ENCODE measurements at places on chromosomes 4 and X. TPM values are rescaled to one million over a fixed set of nuclear protein-coding genes. Genes with fewer than 3 reads are reported as not detected.

Gene GALNTL6
- total RNA-seq: not detected

Gene UBA1
- 202 TPM for total RNA-seq

Gene TEX13B
- not detected for total RNA-seq

Gene PRIMPOL
- 12.0 TPM for total RNA-seq

Gene TMEM31
- total RNA-seq: not detected

Gene LIMCH1
- total RNA-seq: 1.4 TPM

Gene MAGEB1
- not detected for total RNA-seq

Gene BMP15
- total RNA-seq: not detected

Gene NPNT
- total RNA-seq: not detected

Gene CFAP299
- not detected for total RNA-seq

Gene LRRC66
- total RNA-seq: 0.80 TPM

Gene RAB40A
- total RNA-seq: not detected

Data from epithelial cell of alveolus of lung (primary cell).